T-helper 22 cell (primary cell): ENCODE measurements at places on chromosomes 7 and 10.

GRCh38 chr7:28618383-28618782 is 206.1 kb downstream of the CREB5 start:
- no peak for DNase-seq

DNA sequence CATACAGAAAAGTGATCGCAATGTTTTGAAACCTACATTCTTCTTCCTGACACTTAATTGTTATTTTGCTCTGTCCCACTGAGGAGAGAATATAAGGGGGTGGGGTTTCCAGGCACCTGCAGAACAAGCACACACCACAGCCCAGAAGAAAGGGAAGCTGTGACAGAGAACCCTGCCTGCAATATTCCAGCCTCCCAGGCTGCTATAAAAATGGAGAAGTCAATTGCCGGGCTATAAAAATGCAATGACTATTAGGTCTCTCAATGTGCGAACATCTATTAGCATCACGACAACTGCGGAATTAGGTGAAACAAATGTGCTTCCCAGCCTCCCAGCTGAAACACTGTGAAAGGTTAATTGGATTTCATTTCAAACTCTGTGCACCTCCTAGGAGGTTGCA is 145.3 kb upstream of the FRMD4A start:
- no peak for DNase-seq

DNA sequence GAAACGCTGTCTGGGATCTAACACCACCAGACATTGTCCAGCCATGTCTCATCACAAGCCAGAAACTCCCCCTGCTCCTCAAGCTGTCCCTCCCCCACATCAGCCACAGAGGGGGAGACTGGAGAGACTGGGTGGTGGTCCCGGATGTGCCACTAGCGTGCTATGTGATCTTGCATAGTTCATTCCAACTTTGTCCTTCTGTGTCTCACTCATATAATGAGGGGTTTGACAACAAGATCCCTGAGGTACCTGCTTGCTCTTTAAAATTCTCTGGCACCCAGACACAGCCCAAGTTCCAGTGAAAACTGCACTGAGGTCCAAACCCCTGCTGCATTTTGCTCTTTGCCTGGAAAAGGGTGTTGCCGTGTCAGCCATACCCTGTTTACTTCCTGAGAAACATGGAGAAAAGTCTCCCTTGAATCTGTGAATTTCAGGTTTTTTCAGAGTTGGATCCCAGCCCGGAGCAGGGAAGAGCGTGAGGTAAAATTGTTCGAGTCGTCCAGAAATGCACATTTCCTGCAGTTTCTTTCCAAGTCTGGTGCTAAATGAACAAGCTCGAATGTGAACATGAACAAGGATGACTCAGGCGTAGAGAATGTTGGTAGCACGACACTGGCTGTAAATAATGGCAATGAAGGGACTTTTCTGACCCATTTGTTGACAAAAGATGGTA is 156.6 kb downstream of the CCDC3 start:
- DNase-seq = no peak

DNA sequence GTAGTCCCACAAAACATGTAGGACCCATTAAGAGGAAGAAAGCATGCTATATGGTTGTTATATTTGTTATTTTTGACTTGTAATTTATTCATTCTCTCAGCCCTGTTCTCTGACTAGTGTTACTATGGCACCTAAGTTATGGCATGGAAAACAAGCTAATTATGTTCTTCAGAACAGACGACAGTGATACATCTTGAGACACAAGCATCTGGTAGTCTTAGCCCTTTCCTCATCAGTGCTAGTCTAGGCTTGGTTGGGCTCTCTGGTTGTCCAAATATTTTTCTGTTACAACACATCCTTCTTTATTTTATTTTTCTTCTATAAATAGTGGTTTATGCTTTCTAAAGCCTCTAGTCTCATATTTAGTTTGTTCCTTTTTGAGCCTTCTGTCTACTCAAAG is 308.3 kb upstream of the KAT6B start:
- DNase-seq = no peak

DNA sequence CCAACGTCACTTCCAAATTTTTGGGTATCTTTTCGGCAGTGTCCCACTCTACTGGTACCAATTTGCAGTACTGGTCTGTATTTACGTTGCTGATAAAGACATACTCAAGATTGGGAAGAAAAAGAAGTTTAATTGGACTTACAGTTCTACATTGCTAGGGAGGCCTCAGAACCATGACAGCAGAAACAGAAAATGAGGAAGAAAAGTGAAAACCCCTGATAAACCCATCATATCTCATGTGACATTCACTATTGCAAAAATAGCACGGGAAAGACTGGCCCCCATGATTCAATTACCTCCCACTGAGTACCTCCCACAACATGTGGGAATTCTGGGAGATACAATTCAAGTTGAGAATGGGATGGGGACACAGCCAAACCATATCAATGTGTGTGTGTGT is 364.0 kb upstream of the KCND2 start:
- DNase-seq = no peak

DNA sequence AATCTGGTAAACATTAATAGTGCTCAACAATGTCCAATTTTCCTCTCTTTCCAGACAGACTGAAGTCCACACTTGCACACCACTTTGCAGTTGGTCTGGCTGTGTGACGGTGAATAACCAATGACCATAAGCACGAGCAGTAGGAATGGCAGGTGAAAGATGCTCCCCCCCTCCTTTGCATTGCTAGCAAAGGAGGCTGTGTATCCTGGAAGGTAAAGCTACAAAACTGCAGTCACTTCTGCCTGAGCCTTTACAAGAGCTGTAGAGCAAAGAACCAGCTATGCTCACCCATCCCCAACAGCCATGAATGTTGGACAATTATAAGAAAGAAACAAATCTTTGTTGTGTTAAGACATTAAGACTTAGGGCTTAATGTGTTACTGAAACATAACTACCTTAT is 178.0 kb downstream of the IPMK start:
- no peak for DNase-seq

- no peak for DNase-seq
Observed at GRCh38 chr7:1281068-1281467, 48.4 kb downstream of the UNCX start.

DNA sequence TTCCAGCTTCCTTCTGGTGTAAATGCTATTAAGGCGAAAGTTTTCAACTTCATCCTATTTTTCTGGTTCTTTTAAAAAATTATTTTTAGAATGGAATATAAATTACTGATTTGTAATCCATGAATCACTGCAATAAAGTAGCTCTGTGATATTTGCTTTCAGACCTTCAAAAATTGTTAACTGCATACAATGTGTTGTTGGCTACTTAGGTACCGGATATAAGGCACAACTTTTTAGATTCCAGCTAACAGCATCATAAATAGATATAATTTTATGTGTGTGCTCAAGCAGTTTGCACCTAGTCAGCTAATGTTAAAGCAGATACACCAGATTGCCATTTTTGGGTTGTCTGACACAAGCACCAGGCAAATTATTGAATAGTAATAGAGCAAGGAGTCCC is 58.7 kb downstream of the PON1 start:
- DNase-seq = no peak

- no peak for DNase-seq
Observed at GRCh38 chr10:50232261-50232639, 19.1 kb downstream of the ASAH2 start.

GRCh38 chr7:142412551-142413193 is 154.8 kb upstream of the PRSS58 start:
- no peak for DNase-seq

DNA sequence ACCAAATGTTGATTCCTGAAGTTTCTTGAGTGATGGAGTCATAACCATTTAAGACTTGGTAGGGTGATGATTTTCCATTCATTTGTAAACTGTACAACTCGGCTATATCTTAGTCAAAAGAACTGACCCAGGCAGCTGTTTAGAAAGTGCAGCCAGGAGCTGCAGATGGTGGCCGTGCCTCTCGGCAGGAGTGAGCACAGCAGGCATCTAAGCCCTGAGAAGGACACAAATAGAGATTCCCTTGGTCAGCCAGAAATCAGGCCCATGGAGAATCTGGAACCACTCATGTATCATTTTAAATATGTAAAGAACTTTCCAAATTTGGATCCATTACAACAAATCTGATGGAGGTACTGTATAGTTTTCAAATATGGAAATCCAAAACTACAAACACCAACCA is 177.0 kb upstream of the AKR1E2 start:
- no peak for DNase-seq

- no peak for DNase-seq
Observed at GRCh38 chr10:30491204-30491915, 57.4 kb downstream of the MAP3K8 start.

DNA sequence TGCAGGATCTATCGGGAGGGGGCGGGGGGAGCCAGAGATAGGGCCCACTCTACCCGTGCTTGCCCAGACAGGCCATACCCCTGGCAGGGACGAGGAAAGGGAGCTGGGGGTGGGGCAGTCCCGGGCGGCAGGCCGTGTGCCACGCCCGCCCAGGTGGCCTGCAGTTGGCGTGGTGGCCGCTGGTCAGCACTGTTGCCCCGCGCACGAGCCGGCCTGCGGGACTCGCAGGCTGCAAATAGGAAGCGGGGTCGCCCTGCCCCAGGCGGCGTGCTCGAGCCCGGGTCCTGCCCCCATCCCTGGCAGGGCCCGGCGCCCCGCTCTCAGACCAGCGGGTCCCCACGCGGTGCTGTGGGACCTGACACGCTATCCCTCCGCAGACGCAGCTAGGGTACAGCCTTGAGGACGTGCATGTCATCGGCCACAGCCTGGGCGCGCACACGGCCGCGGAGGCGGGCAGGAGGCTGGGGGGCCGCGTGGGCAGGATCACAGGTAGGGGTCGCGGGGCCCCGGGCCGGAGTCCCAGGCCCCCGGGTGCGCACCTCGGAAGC is 6.7 kb downstream of the PNLIPRP2 start:
- no peak for DNase-seq

DNA sequence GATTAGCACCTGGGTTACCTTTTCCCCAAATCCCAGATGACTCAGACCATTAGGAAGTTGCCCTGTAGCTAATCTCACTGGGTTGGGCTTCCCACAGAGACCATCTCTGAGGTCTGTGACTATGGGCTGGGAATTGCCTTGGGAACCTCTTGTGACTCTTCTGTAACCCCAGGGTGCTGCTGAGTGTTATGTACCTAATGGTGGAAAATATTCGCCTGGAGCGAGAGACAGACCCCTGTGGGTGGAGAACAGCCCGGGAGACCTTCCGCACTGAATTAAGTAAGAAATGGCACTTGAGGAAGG is 20.0 kb downstream of the STRIP2 start:
- no peak for DNase-seq

DNA sequence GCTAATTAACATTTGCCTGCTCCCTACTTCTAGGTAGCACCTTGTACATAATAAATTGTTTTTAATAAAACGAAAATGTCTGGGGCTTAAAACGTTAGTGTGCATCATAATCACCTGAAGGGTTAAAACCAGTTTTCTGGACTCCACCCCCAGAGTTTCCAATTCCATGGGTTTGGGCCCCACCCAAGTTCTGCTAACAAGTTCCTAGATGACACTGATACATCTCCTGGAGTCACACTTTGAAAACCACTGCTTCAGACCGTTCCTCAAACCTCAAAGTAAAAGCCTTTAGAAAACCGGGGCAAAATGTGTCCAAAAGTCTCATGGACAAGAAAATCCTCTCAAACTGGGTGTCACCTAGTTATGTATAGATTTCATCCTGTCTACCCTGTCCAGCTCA is 9.3 kb downstream of the OSBPL3 start:
- no peak for DNase-seq

- no peak for DNase-seq
Observed at GRCh38 chr10:69268761-69269416, 9.4 kb upstream of the HK1 start.

DNA sequence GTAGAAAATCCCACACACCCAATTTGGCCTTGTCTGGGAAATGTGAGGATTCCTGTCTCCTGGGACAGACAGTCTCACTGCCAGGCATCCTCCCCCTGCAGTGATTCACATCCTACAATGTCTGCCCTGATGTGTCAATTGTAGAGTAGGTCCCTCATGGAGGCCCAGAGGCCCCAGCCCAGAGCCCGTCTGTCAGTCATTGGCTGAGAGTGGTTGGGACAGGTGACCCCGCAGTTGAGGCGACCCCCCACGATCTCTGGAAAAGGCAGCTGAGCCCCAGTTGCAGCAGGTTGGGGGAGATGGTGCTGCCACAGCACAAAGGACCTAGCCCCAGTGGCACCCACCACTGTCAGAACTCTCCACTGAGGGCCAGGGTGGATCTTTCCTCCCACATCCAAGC is 84.3 kb upstream of the INSIG1 start:
- no peak for DNase-seq

DNA sequence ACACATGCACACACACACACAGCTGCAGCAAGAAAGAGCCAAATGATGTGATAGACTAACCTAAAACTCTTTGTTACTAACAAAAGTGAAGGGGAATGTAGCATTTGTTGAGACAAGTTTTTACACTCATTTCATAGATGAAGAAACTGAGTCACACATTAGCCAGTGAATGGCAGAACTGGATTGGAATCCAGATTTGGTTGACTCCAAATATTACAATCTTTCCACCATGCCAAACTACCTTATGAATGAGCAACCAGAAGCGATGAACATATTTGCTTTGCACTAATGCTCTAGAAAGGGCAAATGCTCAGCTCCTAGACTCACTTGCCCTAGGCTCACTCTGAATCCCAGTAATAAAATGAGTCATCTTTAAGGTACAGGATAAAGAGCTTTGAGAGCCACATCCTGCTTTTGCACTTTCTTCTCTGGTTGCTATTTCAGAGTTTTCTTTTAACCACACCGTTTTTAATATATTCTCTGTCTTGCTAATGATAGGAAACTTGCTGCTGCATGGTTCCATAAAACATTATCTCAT is 111.9 kb downstream of the GPAM start:
- DNase-seq = no peak

DNA sequence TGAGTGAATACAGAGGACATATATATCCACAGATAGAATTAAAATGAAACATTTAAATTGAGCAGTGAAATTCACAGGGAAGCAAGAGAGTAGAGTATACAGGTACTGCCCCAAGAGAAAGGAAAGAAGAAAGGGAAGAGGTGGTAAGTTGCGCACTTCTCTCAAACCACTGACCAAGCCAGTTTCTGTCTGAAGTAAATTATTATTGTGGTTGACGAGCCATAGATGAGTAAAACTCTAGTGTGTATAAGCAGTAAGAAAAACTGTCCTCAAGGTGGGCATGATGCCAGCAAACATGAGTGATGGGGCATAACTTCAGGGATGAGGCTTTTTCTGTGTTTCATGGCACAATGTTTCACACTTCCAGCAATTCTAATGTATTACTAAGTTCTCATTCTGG is 4.4 kb upstream of the BET1 start:
- DNase-seq = no peak

DNA sequence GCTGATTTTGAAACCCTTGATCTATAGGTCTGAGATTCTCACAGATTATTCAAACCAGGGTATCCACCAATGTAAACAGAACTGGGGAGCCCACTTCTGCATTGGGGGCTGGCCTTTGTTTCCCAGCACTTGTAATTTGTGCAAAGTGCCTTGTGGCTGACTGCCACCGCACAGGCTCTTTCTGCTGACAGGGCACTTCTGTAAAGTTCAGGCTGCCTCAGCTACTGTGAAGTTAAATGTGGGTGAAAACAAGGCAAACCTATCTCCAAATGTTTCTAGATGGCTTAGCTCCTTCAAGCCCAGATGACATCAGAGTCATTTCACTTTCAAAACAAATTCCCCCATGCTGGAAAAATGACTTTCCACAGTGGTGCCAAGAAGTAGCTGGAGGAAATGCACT is 54.7 kb downstream of the GRID1 start:
- DNase-seq = no peak

- DNase-seq = no peak
Observed at GRCh38 chr7:123823898-123824753, 20.8 kb upstream of the HYAL4 start.

- no peak for DNase-seq
Observed at GRCh38 chr7:12715372-12716133, 28.1 kb downstream of the ARL4A start.

- DNase-seq = no peak
Observed at GRCh38 chr10:121310151-121310711, 288.0 kb downstream of the FGFR2 start.

- DNase-seq = no peak
Observed at GRCh38 chr7:101241443-101242349, 3.2 kb downstream of the FIS1 start.
